ENCODE measurements at places on chromosomes 2 and 18.

DNA sequence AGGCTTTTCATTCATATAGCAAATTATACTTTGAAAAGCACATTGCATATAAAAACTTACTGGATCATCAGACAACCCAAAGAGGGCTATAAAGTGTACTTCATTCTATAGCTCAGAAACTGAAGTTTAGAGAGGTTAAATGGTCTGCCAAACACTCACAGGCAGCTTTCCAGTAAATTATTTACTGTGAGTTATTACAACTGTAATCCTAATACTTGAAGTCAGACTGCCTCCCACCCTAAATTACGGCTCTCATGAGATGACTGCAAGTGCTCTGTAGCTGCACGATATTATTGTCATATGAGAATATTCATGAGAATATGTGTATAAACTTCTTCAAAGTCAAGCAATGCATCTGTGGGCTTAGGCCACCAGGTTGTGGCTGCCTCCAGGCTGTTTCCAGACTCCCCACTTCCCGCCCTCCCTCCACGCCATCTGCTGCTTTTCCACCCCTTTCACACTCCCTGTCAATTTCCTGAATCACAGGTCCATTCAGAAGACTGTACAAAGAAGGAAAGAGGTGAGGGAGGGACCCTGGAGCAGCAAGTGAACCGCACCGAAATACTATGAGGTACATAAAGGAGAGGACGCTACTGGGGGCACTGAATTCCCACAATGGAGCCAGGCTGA, 111.1 kb upstream of the SPOPL start:
- DNase-seq: no peak

GRCh38 chr2:224934526-224935188, 107.6 kb downstream of the DOCK10 start:
- no peak for DNase-seq

- no peak for DNase-seq
Observed at GRCh38 chr2:45895241-45895861, 243.9 kb downstream of the PRKCE start.

DNA sequence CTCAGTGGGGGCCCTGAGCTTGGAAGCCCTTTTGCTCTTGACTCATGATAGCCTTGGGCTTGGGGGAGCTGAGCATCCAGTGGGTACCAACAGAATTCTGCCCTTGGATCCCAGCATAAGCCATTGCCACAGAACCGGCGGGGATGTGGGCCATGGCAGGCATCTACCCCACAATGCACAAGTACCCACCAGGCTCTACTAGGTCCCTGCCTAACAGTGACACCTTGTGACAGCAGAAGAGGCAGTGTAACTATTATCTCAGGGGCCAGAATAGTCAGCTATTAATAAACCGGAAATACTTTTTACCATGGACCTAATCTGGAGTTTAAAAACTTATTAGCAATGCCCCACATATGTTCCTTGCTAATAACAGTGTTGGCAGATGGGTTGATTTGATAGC, 397.2 kb downstream of the TMEM182 start:
- no peak for DNase-seq

GRCh38 chr2:135617501-135618015, 86.3 kb downstream of the R3HDM1 start:
- DNase-seq: no peak

GRCh38 chr2:51697095-51697494, 665.2 kb upstream of the NRXN1 start:
- no peak for DNase-seq

GRCh38 chr18:67456711-67457110, 59.8 kb downstream of the DSEL start:
- no peak for DNase-seq

DNA sequence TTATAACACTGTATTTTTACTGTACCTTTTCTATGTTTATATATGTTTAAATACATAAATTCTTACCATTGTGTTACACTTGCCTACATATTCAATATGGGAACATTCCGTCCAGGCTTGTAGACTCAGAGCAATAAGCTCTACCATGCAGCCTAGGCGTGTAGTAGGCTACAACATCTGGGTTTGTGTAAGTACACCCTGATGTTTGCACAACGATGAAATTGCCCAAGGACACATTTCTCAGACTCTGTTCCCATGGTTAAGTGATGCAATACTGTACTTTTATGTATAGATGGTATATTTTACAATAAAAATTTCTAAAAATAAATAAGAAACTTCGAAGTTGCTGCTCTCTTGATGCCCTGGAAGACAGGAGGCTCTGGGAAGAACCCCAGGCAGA, 38.4 kb downstream of the YPEL5 start:
- no peak for DNase-seq

DNA sequence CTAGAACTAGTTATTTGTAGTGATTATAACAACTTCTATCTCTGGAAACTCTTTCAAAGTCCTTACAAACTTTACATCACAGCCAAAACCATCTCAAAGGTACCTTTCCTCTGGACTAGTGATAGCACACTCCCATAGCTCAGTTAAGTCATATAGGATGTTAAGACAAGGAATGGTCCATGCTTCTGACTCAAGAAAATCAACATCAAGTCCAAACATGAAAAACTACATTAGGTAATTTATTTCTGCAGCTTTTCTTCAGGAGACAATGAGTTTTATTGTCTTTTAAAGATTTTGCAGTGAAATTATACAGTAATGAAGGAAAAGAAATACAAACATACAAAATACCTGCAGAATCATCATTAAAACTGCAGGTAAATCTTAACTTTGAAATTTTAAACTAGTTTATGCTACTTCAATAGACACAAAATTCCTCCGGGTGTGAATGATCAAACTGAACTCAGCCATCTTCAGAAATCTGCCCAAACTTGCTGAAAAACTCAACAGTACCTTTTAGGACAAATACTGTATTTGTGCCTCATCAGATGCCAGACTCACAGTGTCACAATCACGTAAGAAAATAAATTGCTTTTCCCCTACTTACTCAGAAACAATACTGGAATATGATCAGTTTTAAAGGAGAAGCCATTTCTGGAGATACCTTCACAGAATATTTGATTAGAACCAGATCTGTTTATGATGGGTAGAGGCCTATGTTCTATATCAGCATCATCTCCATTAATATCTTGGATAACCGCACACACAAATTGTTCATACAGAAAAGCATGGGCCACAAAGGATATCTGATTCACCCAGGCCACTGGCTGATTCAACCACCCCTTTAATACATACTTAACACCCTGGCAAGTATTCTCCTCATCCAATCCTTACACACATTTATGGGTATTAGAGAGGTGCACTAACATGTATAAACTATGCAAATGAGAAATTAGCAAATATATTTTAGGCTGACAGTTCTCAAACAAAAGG, 2.6 kb downstream of the TMEM131 start:
- DNase-seq: no peak

DNA sequence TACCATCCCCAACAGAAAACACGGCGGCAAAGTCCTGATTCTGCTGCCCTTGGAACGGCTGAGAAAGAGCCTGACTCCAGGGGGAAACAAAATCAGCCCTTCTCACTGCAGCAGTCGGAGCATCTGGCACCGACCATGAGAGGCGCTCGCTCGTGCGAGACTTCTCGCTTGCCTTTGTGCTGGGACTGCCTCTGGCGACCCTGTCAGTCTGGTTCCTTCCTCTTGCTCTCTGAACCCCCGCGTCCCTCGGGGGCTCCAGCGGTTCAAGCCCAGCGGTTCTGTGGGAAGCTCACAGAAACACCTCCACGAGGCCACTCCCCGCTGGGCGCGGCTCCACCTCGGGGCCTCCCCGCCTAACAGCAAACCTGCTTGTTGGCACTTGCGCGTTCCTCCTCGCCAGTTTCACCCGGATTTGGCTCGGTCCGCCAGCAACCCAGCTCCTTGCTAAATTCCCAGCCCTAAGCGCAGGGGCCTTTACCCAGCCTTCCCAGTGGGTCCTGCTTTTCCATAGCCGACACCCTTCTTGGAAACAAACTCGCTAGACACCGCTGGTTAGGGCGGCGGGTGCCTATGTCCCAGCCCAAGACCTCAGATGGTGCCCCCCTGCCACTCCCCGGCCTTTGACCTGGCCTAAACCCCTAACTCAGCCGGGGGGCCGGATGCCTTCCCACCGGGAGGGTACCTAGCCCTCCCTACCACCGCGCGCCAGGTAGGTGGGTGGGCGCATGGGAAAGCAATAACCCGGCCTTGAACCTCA, 2.2 kb downstream of the RND3 start:
- peak; percentile 72 for DNase-seq

DNA sequence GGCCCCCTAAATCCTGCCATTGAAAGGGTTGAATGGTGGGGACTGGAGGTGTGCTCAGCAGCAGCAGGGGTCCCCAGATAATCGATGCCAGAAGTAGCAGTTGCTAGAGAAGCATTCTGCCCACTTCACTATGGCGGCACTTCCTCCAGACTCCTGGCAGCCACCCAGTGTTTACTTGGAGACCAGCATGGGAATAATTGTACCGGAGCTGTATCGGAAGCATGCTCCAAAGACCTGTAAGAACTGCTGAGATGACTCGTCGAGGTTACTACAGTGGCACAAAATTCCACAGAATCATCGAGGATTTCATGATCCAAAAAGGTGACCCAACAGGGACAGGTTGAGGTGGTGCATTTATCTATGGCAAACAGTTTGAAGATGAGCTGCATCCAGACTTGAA, 11.0 kb upstream of the GAREM2 start:
- no peak for DNase-seq

DNA sequence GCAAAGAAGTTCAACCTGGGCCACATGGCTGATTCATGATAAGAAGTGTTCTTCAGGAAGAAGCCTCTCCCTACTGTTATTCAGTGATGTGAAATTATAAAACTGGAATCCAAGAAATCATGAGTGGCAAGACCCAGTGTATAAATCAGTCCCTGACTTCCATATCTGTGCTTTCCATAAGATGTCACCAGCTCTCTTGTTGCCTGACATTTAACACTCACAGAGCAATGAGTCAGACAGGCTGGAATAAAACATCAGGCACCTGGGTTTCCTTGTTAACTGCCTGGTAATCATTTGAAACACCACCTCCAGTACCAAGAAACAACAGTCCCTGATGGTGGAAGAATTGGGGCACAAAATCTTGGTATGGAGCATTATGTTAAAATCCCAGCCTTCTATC, 76.1 kb downstream of the SCG2 start:
- DNase-seq: peak; percentile 63
